ENCODE measurements at places on chromosomes 1 and 21. TPM values are rescaled to one million over a fixed set of nuclear protein-coding genes. Genes with fewer than 3 reads are reported as not detected.

GRCh38 chr1:157774412-157774811 is 2.5 kb downstream of the FCRL2 start:
- no peak for DNase-seq

Gene COL8A2
- total RNA-seq = 1.2 TPM

Gene GPR52
- 7.3 TPM for total RNA-seq

DNA sequence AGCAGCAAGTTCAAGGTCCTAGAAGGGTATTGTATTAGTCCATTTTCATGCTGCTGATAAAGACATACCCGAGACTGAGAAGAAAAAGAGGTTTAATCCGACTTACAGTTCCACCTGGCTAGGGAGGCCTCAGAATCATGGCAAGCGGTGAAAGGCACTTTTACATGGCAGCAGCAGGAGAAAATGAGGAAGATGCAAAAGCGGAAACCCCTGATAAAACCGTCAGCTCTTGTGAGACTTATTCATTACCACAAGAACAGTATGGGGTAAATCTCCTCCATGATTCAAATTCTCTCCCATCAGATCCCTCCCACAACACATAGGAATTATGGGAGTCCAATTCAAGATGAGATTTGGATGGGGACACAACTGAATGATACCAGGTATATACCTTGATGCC is 409.5 kb downstream of the NTNG1 start:
- DNase-seq = no peak

GRCh38 chr1:32884726-32885125 is 1.6 kb upstream of the HPCA start:
- no peak for DNase-seq

- DNase-seq = no peak
Observed at GRCh38 chr1:15410223-15410883, 665 bp downstream of the EFHD2 start.

DNA sequence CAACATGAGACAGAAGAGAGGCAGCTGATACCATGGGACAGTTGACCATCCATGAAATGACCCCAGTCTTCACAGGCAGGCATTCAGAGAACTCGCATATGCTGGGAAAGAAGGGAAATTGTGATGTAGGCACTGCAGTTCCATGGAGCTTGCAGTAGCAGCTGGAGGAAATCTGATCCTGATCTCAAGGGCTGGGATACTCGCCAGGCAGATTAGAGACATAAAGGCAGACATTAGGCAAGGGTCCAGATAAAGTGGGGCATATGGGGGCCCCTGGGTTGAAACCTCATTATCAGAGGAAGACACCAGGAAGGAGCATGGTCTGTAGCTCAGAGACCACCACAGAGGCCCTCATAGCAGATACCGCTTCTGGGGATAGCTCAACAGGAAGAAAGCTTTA is 48.7 kb upstream of the TNR start:
- no peak for DNase-seq

Gene SYTL1
- 0.36 TPM for total RNA-seq

DNA sequence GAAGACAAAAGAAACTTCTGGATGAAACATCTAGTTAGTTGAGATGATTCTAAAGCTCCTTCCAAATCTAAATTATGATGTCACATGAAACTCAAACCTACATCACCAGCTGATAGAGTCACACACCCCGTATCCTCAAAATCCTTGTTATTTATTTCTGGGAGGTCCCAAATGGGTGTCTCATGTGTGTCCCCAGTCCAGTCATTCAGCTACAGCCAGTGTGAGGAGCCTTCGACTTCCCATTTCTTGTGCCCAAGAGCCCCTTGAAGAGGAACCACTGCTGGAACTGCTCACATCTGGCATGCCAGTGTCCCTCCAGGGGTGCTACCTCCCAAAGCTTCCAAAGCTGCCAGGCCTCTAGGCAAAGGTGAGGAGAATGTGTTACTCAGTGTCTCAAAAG is 32.5 kb upstream of the KCNA3 start:
- no peak for DNase-seq

DNA sequence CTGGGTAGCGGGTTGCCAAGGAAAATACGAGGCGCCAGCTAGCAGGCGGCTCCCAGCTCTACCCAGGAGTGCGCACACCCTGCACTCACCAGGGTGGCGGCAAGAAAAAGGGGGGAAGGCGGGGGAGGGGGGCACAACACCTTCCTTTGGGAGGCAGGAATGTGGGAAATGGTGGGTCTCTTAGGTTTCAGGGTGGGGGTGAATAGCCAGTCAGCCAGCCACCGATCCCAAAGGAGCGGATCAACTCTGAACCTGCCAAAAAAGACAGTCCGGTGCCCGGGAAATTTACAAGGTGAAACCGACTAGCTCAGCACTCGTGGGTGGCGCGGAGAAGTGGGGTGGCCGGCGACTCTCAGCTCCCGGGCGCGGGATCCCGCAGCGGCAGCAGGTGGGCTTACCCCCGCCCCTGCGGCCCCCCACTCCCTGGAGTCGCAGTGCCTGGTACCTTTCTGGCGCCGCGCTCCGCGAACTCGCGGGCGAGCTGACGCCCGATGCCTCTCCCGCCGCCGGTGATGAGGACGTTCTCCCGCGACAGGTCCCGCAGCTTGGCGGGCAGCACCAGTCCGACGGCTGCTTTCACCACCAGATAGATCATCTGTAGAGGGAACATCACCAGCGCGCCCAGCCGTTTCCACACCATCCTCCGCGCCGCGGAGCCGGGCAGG is 1.2 kb downstream of the DHRS3 start:
- no peak for DNase-seq

Gene ADAM30
- total RNA-seq = not detected

- DNase-seq = peak; percentile 89
Observed at GRCh38 chr1:94237291-94238226, at the start of gene ARHGAP29. TSS of gene ARHGAP29 (minus strand) at chr1:94237584. CDS start at chr1:94231611, 5,973 bp downstream.

DNA sequence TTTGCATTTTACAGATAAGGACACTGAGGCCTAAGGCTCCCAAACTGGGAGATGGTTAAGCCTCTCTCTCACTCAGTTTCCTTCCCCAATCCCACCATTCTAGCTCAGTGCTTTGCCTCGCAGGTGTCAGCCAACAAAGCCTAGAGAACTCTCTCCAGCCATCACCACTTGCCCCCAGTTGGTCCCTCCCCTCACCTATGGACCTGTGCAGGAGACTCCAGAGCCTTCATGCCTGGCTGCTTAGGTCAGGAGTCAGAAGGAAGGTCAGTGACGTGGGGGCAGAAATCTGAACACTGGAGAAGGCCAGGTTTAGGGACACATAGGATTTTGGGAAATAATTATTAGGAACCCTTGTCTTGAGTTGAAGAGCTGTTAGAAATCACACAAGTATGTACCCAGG is 295.3 kb downstream of the PTPRU start:
- no peak for DNase-seq

Gene GFI1
- total RNA-seq = not detected

DNA sequence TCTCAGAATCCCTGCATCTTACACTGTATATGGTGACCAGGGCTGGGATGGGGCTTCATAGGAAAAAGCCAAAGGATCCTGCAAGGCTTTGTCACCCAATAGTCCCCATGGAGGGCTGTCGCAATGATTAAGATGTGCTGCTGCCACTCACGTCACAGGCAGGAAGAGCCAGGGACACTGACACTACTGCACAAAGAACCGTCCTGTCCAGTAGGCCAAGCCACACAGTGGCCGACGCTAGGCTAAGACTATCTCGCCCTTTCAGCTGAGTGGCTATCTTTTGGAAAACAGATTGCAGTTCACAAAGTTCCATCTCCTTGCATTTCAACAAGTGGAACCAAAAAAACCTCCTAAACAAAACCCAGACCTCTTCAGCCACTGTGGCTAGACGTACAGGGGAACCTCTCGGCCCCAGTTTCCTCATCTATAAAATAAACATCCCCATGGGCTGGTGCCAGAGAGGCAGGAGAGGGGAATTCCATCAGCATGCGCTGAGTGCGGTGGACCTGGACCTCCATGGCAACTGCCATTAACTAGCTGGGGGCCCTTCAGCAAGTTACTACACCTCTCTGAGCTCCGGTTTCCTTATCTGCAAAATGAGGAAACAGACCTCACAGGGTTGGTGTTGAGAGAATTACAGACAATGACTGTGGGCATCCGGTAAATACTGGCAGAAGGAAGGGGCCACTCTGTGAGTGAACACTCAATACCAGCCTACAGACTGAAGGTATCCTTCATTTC is 8.7 kb downstream of the CAPZB start:
- no peak for DNase-seq

Gene RPE65
- 0.09 TPM for total RNA-seq
